CD4-positive, CD25-positive, alpha-beta regulatory T cell (primary cell): ENCODE measurements at places on chromosomes 11 and 22. TPM values are rescaled to one million over a fixed set of nuclear protein-coding genes. Genes with fewer than 3 reads are reported as not detected.

The HTR3B gene
- total RNA-seq = not detected

The OR52E8 gene
- total RNA-seq = not detected

The MRTFA gene
- 94.5 TPM for total RNA-seq

The IGLL5 gene
- 0.39 TPM for total RNA-seq

The MS4A15 gene
- total RNA-seq = not detected

The ROBO3 gene
- total RNA-seq = 4.4 TPM

The GLB1L3 gene
- 2.0 TPM for total RNA-seq

The OTOG gene
- not detected for total RNA-seq

The CCDC188 gene
- total RNA-seq = 0.44 TPM

The CCDC15 gene
- total RNA-seq = 0.64 TPM

The TUB gene
- total RNA-seq = 0.27 TPM
